Stimulated activated CD8-positive, alpha-beta memory T cell treated with anti-CD3 and anti-CD28 coated beads, Interleukin-4, amount 100 ng/mL, for 1 hour (primary cell): ENCODE measurements at places on chromosomes 13 and 19.

- no peak for DNase-seq
These were observed 1.8 kb upstream of the FBN3 start for GRCh38 chr19:8150998-8151766.

DNA sequence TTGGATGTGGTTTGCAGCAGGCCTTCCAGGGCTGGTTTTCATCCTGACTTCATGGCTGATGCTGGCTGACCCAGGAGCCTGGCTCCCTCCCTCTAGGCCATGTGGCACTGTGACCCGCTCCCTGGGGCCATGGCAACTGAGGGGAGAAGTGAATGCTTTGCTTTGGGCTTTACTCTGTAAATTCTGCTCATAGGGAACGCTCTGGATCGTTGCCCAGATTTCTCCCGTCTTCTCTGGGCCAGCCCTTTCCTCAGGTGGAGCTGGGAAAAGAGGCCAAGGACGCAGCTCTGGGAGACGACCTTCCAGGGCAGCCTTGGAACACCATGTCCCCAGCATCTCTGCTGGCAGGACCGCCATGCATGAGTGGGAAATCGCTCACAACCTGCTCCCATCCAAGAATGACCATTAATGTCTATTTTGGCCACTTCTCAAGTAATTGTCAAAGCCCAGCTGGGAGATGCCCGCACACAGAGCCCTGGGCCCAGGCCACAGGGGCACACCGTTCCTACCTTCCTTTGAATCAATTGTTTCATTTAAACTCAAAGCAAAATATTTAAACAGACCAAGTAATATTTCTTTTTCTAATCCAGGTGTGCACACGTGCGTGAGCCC is 321.8 kb downstream of the TEX29 start:
- no peak for DNase-seq

DNA sequence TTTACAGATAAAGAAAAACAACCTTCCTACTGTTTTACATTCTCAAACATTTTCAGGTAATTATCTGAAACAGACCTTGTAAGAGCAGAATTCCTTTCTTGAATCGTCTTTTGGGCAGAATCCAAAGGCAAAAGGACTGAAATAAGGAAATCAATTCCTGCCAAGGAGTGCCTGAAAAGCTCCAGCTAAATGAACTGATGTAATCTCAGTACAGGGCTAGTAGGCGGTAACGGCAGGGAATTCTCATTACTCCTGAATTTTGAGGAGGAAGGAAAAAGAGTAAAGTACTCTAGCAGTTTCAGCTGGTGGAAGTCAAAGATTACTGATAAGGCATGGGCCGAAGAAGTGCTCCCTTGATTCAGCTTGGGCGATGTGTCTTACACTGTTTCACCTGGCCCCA is 168.4 kb downstream of the PCDH9 start:
- DNase-seq, result no peak

DNA sequence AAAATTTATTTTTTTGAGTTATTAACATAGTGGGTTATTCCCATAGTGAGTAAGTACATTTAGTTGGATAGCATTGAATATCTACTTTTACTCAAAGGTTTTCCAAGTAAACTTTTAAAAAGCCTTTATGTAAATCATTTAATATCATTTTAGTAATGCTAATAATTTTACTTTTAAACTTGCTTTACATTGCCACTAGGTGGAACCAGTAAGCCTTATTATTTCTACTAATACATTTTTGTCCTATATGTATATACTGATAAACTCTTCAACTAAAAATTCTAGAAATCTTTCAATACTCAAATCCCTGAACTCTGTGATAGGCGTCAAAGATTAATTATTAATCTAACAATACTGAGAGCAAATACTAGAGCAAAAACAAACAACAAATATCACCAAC is 1709.2 kb upstream of the PCDH20 start:
- DNase-seq, result no peak

- DNase-seq, result no peak
These were observed 16.4 kb downstream of the SULT2B1 start for GRCh38 chr19:48568345-48568886.

DNA sequence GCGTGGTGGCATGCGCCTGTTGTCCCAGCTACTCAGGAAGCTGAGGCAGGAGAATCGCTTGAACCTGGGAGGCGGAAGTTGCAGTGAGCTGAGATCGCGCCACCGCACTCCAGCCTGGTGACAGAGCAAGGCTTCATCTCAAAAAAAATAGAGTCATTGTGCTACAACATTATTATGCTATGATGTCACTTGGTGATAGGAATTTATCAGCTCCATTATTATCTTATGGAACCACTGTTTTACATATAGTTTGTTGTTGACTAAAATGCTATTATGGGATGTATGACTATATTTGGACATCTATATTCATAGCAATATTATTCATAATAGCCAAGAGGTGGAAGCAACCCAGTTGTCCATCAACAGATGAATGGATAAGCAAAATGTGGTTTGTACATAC is 26.4 kb upstream of the SLC7A1 start:
- DNase-seq, result no peak

DNA sequence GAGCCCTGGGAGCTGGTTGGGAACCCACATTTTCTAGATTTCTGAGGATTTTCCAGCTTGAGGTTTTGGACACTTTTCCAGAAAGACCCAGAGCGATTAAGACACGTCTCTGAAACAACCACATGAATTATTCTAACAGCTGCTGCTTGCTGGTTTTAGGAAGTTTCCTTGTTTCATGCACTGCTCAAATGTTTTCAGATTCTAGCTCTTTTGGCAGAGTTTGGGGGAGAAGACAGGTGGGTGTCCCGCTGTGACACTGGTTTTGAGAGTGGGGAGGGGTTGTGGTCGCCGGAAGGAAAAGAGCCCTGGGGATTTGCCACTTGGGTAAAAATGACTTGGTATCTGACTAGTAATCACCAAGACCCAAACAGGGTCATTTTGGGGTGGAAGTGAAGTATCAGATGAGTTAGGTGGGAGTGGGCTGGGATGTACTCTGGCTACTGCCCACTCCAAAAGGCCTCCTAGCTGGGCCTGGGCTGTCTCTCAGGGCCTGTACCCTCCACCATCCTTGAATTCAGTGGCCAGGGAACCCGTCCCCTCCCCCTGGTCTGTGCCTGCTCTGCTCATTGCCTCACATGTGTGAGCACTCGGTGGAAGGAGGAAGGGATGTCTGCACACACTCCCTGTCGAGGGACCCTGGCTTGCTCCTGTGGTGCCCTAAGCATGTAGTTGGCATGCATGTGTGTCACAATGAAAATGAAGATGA is 13.2 kb downstream of the GATAD2A start:
- no peak for DNase-seq

GRCh38 chr19:48629599-48630295 is 7.4 kb downstream of the DBP start:
- DNase-seq, result no peak

GRCh38 chr13:52067237-52067636 is 42.7 kb downstream of the UTP14C start:
- DNase-seq, result no peak

- no peak for DNase-seq
These were observed 481 bp downstream of the ALOX5AP start for GRCh38 chr13:30735872-30736175.

- DNase-seq, result no peak
These were observed 1.0 kb downstream of the CLPP start for GRCh38 chr19:6362351-6362801.

DNA sequence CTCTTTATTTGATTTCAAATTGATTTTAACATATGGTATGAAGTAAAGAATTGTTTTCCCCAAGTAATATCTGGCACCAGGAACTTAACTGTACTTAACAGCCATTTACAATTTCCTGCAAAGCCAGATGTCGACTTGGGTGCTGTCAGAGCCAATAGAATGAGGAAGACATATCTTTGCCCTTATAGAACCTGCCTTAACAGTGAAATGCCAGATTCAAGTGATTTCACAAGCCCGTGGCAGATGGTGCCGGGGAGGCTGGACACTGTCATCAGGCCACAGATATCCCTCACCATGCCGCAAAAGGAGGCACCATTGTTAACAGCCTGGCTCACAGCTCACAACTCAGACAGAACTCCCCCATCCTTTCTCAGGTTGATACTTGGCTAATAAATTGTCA is 48.7 kb downstream of the ESD start:
- no peak for DNase-seq
